Left hindlimb (tissue), 1 donor: ENCODE measurements at places on chromosomes 3 and 15.

DNA sequence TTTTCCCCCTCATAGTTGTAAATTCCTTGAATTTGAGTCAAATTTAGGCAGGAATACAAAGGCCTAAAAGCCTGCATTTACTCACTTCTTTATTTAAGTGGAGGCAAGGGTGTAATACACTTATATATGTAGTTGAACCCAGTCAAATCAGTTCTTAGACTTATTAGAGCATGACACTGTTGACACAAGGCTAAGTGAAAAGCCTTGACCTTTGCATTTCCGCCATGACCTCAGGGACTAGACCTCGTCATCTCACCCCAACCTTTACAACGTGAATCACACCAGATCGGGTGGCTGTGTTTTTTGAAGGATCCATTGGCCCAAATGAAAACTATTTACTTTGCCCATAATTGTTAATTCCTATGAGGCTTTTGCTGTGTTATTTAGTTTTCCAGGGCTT, 774.4 kb downstream of the ROBO1 start:
- DNase-seq, result no peak

GRCh38 chr3:123138839-123139444, 62.8 kb upstream of the SEC22A start:
- peak; percentile 76 for DNase-seq

DNA sequence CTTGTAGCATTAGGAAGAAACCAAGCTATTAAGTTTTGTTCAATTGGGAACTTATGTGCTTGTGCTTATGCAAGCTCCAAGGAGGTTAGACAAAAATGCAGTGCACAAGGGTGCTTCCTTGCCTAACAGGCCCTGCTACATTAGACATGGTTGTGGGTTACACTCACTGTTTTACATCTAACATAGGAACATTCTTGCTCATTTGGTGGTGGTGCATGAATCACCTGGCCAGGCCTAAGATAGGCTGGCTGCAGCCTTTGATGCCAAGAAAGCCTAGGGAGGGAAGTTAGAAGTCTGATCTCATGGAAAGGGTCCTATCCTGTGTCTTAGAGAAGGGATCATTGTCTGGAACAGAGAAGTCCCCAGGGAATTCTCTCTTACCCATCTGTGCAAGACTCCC, 43.5 kb downstream of the CA12 start:
- no peak for DNase-seq

DNA sequence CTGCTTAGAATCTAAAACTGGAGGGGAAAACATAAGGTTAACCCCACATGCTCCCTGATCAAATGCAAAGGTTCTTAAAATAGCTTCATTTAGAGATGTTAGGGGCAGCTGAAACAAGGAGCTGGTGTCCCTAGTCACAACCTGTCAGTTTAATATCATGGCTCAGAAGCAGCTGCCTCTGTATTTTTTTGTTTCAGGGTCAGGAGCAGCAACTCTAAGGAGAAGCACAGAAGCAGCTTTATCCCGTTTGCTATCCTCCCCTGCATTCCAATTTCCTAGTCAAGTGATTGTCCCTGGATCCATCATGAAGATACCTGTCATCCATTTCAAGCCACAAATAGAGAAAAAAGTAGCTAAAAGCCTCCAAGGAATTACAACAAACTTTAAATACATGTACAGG, 4.1 kb downstream of the FILIP1L start:
- no peak for DNase-seq

GRCh38 chr15:34304613-34305012, 33.0 kb downstream of the SLC12A6 start:
- DNase-seq, result no peak
